ENCODE measurements at places on chromosomes 3 and 15.

DNA sequence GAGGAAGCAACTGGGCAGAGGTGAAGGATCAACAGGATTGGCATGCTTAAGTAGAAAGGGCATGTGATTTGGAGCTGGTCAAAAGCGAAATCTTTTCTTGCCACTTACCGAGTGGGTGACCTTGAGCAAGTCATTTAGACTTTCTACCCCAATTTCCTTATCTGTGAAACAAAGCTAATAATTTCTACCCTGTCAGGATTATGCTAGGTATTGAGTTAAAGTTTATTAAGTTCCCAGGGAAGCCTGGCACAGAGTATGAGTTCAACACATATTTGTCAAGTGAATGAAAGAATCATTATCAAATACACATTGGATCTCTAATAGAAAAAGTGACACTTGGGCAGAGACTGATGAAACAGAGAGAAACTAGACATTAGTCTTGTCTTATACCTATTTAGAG lies 66.4 kb upstream of the FRMD4B start:
- no peak for DNase-seq

DNA sequence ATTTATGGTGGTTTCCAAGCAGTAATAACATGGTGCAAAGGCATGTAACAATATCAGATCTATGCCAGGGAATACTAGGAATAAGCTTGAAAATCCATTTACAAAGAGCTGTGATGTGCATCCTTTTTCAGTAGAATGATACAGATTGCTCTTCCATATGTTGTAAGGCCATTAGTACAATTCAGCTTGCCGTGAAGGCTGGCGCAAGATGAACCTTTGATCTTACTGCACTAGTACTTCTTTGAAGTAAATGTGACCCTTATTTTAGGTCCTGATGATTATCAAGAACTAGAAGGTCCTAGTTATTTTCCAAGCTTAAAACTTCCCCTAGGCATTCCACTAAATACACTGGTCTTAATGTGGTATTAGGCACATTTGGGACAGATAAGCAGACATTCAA lies 210.1 kb upstream of the CD96 start:
- DNase-seq, result no peak

DNA sequence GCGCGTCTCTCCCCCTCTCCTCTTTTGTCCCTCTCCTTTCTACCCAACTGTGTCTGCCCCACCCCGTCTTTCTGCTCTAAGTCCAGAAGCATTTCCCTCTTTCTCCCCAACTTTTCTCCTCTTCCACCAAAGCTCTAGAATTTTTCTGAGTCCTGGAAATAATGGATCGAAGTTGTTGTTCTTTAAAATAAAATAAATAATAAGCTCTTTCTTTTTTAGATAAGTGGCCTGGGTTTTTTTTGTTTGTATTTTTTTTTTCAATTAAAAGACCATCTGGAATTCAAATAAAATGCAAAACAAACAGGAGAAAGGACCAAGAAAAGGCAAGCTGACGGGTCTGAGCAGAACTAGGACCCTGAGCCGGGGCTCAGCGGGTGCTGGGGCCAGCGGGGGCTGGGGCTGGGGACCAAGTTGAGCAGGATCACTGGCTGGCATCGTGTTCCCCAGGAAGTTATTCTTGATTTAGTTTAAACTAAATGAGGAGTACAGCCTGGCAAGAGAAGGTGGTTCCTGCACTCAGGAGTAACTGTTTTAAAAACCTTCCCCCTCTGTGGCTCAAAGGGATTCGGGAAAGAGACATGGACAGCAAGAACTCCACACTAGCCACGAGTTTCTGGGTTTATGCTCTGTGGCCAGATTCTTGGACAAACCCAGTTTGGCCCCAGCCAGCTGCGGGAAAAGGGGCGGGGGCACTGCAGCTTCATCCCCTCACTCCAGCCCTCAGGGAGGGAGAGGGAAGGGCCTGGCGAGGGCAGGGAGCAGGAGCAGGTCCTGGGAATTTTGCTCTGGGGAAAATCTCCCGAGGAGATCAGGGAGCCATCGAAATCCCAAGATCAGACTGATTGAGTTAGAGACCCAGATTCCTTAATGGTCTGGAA lies 8.4 kb downstream of the GATA2 start:
- DNase-seq, result no peak

- no peak for DNase-seq
Observed at GRCh38 chr3:136194409-136195257, 1.5 kb downstream of the MSL2 start.

DNA sequence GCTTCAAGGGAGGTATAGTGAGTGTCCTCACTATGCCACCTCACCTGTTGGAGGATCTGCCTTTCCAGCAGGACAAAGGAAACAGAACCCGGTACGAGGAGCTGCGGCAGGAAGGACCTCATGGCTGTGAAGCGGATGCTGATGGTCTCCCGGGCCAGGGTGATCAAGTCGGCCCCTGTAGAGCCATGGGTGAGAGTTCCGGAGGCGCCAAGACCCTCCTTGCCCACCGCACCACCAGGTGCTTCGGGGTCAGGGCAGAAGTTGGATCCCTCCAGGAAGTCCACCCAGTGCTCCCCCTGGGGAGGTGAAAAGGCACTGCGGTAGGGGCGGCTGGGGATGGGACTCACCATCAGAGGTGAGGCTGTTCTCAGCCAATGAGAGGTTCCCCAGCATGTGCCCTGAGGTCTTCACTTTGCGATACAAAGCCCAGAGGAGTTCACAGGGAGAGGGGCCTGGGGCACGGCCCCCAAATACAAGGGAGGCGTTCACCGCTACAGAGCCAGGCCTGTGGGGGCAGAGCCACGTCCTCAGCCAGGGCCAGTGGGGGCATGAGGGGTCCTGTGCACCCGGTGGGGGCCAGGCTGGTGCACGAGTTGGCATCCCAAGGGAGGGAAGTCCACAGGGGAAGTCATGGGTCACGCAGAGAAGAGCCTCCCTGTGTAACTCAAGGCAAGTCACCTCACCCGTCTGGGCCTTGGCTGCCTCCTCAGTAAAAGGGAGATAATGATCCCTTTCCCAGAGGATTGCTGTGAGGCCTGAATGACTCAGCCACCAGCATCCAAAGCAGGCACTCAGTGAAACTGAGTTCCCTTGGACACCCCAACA lies 27.7 kb downstream of the C15orf39 start:
- no peak for DNase-seq

- DNase-seq, result no peak
Observed at GRCh38 chr3:190121383-190121782, 686 bp upstream of the P3H2 start.

DNA sequence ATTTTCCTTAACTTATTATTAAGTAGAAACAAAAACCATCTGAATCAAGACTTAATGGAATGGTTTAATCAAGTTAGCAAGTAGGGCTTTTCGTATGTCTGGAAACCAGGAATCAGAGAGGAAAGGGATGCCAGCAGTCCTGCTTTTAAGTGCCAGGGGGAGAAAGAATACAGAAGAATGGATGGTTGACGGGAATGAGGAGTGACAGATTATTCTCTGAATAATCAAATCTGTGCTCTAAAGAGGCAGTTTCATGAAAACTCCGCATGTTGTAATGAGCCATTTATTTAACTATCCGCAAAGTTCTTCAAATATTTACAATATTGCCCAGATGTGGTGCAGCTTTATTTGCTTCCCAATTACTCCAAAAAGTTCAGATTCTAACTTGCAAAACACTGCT lies 103.0 kb downstream of the CTNNB1 start:
- no peak for DNase-seq

Data from pulmonary artery endothelial cell (primary cell).